ENCODE measurements at places on chromosomes 3 and 15. TPM values are rescaled to one million over a fixed set of nuclear protein-coding genes. Genes with fewer than 3 reads are reported as not detected.

- no peak for DNase-seq
These were observed 280.0 kb downstream of the IGSF11 start for GRCh38 chr3:118754406-118755252.

- DNase-seq, result no peak
These were observed 46.2 kb downstream of the RGMA start for GRCh38 chr15:93042691-93043378.

- DNase-seq, result no peak
These were observed 116.5 kb downstream of the SLMAP start for GRCh38 chr3:57872606-57873005.

Gene DNAH12
- total RNA-seq, result 0.95 TPM

DNA sequence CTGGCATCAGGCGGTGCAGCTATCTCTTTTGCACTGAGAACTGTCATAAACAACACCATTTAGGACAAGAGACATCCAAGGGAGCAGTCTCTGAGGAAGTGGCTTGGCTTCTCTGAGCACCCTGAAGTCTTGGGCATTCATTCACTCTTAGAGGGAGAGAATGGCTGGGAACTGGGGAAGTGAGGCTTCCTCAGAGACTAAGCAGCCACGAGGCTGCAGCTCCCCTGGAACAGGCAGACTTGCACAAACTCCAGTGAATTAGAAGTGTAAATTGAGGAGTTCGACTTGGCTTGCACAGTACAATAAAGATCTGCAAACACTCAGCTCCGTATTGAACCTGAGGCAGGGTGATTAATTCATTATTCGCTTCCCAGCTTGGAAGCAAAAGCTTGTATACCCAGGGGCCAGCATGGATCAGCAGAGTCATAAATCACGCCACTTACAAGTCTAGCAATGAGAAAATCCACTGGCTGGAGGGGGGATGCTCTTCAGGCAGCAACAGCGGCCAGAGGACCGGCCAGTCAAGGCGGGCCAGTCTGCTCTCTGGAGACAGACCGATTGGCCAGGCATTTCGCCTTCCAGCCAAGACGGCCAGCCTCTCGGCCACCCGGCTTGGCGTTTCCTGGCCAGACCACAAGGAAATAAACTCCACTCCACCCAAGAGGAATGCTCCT, 118.8 kb upstream of the ADPGK start:
- peak; percentile 70 for DNase-seq

GRCh38 chr15:55195996-55196395, 745 bp downstream of the RSL24D1 start:
- no peak for DNase-seq

Measured in ovary (tissue), 10 donors.